Astrocyte (in vitro differentiated cells and primary cell): ENCODE measurements at places on chromosomes 11 and 22. TPM values are rescaled to one million over a fixed set of nuclear protein-coding genes. Genes with fewer than 3 reads are reported as not detected.

- no peak for DNase-seq
- H3K4me3 ChIP-seq, result no peak overlapping the region
- no peaks in the 10 kb centered on the region for H3K4me1 ChIP-seq
- no peaks in the 10 kb centered on the region for H3K36me3 ChIP-seq
Observed at GRCh38 chr11:36219996-36220395, 69.2 kb downstream of the COMMD9 start.

The UPK3A gene
- total RNA-seq, result not detected in 2 replicates

GRCh38 chr22:17789379-17790200 lies 15.3 kb upstream of the BID start:
- H3K27me3 ChIP-seq, result no peaks in the 10 kb centered on the region
- DNase-seq, result no peak
- H3K27ac ChIP-seq, result no peak overlapping the region
- no peak overlapping the region for H3K4me3 ChIP-seq
- H3K36me3 ChIP-seq, result no peaks in the 10 kb centered on the region

DNA sequence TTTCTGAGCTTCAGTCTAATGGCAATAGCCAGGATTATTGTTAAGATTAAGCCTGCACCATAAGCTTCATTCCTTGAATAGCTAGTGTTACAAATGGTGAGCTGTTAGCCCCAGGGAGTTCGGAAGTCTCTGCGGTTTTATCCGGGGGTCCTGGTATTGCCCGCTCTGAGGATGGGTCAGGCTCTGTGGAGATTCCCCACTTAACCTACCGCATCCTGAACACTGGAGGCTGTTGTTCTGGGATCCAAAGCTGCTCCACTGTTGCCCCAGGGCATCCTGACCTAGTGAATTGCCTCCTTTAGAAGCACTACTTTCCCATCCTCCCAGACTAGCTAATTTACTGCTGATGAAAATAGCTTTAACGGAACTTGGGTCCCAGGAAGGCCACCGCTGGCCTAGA lies 14.5 kb upstream of the PEX26 start:
- H3K4me1 ChIP-seq, result peaks cover 26% of the 10 kb centered on the region
- no peak overlapping the region for H3K4me3 ChIP-seq
- H3K27me3 ChIP-seq, result no peaks in the 10 kb centered on the region
- no peaks in the 10 kb centered on the region for H3K36me3 ChIP-seq
- no peak for DNase-seq

- H3K4me3 ChIP-seq, result no peak overlapping the region
- peaks cover 40% of the 10 kb centered on the region for H3K4me1 ChIP-seq
- no peaks in the 10 kb centered on the region for H3K36me3 ChIP-seq
- no peaks in the 10 kb centered on the region for H3K27me3 ChIP-seq
- H3K27ac ChIP-seq, result no peak overlapping the region
Observed at GRCh38 chr11:67029146-67029545, 6.2 kb downstream of the SYT12 start.

- H3K27me3 ChIP-seq, result no peaks in the 10 kb centered on the region
- H3K36me3 ChIP-seq, result no peaks in the 10 kb centered on the region
- H3K27ac ChIP-seq, result peak overlapping the region; percentile 77
Observed at GRCh38 chr11:132126973-132127899, 756.8 kb downstream of the NTM start.

DNA sequence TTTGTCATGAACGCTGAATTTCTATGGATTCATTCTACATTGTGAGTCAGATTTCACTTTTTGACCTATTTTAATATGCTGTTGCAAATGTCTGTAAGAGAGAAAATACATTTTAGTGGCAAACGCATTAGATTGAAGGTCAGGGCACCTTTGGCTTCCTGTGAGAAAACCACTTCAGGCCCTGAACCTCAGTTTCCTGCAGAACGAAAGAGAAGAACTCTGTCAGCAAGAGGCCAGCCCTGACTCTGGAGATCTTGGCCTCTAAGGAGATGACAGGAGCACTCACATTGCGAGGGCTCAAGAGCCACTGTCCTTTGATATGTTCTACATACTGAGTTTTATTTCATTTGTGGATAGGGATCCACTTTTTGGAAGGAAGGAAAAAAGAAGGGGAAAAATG lies 83.6 kb downstream of the KCNJ1 start:
- H3K36me3 ChIP-seq, result peaks cover 6% of the 10 kb centered on the region
- no peak overlapping the region for H3K27ac ChIP-seq
- no peaks in the 10 kb centered on the region for H3K4me1 ChIP-seq
- H3K27me3 ChIP-seq, result no peaks in the 10 kb centered on the region

DNA sequence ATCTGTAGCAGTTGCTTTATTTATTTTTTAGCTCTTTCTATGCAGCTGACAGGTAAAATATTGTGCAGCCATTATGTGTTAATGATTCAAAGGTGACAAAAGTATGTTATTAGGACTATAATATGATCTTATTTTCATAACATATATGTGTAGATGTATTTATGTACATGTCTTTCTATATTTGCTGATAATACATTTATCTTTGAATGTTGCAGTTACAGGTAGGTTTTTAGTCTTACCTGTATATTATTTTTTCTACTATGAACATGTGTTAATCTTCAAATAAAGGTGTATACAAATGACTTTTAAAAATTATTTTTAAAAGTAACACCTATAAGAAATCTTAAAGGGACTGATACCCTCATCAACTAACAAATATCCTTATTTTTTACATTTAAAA lies 33.6 kb downstream of the FAR1 start:
- no peaks in the 10 kb centered on the region for H3K27me3 ChIP-seq
- H3K4me1 ChIP-seq, result no peaks in the 10 kb centered on the region
- peaks cover 2% of the 10 kb centered on the region for H3K36me3 ChIP-seq
- no peak for DNase-seq
- no peak overlapping the region for H3K4me3 ChIP-seq

DNA sequence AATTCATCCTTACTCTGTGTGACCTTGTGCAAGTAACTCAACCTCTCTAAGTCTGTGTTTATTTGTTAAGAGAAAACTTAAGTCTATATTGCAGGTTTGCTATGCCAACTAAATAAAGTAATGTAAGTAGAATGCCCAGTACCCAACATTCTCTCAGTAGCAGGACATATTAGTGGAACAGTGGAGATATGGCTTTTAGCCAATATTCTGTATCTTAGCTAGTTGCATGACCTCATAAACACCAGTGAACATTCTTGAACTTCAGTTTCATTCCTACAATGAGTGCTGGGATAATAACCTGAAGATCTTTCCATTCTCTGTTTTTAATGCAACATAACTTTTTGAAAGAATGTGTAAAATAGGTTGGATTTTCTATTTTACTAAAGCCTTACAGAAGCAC lies 77.0 kb downstream of the RAB38 start:
- no peaks in the 10 kb centered on the region for H3K4me1 ChIP-seq
- H3K27me3 ChIP-seq, result no peaks in the 10 kb centered on the region
- peak; percentile 2 for DNase-seq
- H3K4me3 ChIP-seq, result no peak overlapping the region
- H3K27ac ChIP-seq, result no peak overlapping the region
- no peaks in the 10 kb centered on the region for H3K36me3 ChIP-seq

The OR8K5 gene
- not detected in 2 replicates for total RNA-seq

DNA sequence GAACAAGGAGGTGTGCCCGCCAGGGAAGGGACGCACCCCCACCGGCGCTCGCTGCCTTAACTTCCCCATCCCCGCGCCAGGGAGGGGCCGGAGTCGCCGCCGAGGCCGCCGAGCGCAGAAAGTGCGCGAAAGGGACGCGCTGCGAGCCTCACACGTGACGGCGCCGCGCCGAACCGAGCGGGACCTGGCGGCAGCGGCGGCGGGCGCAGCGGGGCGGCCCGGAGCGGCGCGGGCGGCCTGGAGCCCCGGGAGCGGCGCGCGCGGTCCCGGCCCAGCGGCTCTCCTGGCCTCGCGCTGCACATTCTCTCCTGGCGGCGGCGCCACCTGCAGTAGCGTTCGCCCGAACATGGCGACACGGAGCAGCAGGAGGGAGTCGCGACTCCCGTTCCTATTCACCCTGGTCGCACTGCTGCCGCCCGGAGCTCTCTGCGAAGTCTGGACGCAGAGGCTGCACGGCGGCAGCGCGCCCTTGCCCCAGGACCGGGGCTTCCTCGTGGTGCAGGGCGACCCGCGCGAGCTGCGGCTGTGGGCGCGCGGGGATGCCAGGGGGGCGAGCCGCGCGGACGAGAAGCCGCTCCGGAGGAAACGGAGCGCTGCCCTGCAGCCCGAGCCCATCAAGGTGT lies at the start of gene SORL1:
SORL1 (plus strand) TSS at position 329 of the 623 bp plus-strand sequence; CDS start at position 347, 18 bp downstream.
- peaks cover 40% of the 10 kb centered on the region for H3K27me3 ChIP-seq
- peaks cover 9% of the 10 kb centered on the region for H3K4me1 ChIP-seq
- no peak within 1 kb of the TSS for H3K27ac ChIP-seq
- no peaks in the 10 kb centered on the region for H3K36me3 ChIP-seq
- peak; percentile 30 for DNase-seq

DNA sequence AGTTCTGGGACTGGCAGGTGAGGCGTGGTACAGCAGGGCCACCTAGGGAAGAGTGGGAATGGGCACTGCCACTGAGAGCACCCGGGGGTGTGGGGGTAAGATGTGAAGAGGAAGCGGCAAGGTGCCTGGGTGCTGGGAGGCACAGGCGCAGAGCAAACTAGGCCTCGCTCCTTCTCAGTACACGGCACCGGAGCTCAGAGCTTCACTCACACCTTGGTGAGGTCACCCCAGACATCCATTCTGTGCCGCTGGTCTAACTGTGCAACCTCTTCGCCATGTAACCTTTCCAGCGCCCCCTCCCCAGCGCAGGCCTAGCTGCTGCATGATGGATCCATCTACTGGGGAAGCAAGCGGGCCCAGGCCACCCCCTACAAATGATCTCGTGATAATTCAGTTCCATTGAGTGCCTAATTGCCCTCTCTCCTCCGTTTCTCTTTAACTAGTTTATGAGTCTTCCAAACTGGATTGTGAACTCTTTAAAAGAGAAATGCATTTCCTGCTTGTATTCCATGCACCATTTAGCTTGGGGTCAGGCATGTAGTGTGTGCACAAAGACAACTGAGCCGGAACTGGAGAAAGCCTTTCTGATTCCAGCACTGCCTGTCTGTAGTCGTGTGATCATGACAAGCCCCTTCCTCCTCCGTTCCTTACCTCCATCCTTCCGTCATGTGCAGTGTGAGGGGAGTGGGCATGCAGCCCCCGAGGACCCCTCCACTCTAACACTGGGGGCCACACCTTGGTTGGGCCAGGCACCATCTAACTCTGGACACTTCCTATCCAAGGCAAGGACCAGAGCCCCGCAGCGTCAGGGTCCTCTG lies 1475.2 kb downstream of the TBC1D22A start:
- no peaks in the 10 kb centered on the region for H3K36me3 ChIP-seq
- H3K27me3 ChIP-seq, result no peaks in the 10 kb centered on the region
- DNase-seq, result no peak
- no peaks in the 10 kb centered on the region for H3K4me1 ChIP-seq

- peak within 1 kb of the TSS; percentile 38 for H3K4me3 ChIP-seq
- no peak for DNase-seq
- H3K36me3 ChIP-seq, result no peaks in the 10 kb centered on the region
- peaks cover 13% of the 10 kb centered on the region for H3K27me3 ChIP-seq
- H3K4me1 ChIP-seq, result peaks cover 23% of the 10 kb centered on the region
Observed at GRCh38 chr22:40679249-40679963, at the start of gene MCHR1. Gene MCHR1, plus strand, starts transcription at chr22:40679484. Its CDS starts 169 bp downstream, at chr22:40679653.

DNA sequence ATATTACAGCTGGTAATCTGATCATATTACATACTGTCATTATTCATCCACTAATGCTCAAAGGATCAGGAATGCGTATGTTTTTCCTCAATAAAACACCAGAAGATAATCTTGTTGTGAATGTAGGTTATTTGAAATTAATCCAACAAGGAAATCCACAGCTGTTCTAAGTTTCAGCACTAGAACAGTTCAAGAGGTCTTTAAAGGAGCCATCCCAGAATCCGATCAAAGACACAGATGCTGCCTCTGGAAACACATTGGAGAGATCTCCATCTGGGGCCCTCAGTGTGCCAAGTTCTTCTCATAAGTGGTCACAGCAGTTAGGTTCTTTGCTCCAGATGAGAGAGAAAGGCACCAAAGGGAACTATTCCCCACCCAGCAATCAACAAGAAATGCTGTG lies 1955.1 kb upstream of the RAG2 start:
- DNase-seq, result peak; percentile 48
- no peaks in the 10 kb centered on the region for H3K4me1 ChIP-seq
- no peak overlapping the region for H3K27ac ChIP-seq
- no peaks in the 10 kb centered on the region for H3K27me3 ChIP-seq

DNA sequence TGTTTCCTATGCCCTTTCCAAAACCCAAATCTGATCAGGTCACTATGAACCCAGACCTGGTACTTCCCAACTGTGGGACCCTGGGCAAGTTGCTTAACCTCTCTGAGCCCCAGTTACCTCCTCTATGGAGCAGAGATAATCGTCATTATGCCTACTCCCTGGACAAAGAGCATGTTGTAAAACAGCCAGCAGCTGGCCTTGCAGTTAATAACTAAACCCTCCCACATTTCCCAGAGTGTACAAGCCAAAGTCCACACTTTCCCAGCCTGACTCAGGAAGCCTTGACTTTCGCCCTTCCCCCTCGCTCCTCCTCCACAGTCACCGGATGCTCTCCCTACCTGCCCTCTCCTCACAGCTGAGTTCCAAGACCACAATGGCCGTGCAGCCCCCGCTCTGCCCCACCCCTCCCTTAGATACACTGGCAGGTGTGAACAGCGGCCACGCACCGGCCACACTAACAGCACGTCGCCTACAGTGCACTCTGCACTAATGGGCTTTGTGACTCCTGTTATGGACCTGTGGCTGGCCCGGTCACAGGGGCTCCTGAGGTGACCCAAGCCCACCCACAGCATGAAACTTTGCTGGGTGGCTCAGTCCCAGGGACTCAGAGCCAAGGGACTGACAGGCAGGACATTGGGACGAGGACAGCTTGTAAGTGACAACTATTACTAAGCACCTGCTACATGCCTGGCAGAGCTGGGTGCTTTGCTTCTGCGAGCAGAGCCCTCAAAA lies 15.6 kb upstream of the MFNG start:
- H3K27me3 ChIP-seq, result no peaks in the 10 kb centered on the region
- peaks cover 16% of the 10 kb centered on the region for H3K36me3 ChIP-seq
- H3K27ac ChIP-seq, result peak overlapping the region; percentile 66
- H3K4me1 ChIP-seq, result peaks cover 40% of the 10 kb centered on the region
- no peak overlapping the region for H3K4me3 ChIP-seq

DNA sequence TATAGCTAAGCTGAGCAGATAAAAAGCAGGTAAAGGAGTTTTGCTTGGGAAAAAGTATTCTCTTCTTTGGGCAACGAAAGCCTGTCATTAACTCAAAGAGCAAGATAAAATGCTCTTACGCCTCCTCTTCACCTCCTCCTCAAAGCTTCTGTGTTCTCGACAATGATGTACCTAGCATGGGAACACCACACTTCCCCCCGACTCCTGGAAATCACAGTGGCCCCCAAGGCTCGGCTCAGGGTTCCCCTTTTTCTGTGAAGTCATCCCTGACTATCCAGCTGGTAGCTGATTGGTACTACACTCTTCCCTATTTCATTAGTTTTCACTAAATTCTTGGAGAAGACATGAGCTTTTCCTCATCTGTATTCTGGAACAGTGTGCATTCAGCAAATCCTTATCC lies 336.1 kb downstream of the LARGE1 start:
- no peak overlapping the region for H3K4me3 ChIP-seq
- no peaks in the 10 kb centered on the region for H3K27me3 ChIP-seq
- no peaks in the 10 kb centered on the region for H3K36me3 ChIP-seq
- H3K27ac ChIP-seq, result no peak overlapping the region
- no peaks in the 10 kb centered on the region for H3K4me1 ChIP-seq

- no peak overlapping the region for H3K4me3 ChIP-seq
- H3K27me3 ChIP-seq, result no peaks in the 10 kb centered on the region
- H3K36me3 ChIP-seq, result no peaks in the 10 kb centered on the region
- H3K27ac ChIP-seq, result no peak overlapping the region
- H3K4me1 ChIP-seq, result peaks cover 9% of the 10 kb centered on the region
Observed at GRCh38 chr11:34443136-34443535, 4.4 kb downstream of the CAT start.
